ENCODE measurements at places on chromosomes 5 and 9.
A peak's percentile ranks its signal among the peaks of the same experiment; 100 is the strongest.

DNA sequence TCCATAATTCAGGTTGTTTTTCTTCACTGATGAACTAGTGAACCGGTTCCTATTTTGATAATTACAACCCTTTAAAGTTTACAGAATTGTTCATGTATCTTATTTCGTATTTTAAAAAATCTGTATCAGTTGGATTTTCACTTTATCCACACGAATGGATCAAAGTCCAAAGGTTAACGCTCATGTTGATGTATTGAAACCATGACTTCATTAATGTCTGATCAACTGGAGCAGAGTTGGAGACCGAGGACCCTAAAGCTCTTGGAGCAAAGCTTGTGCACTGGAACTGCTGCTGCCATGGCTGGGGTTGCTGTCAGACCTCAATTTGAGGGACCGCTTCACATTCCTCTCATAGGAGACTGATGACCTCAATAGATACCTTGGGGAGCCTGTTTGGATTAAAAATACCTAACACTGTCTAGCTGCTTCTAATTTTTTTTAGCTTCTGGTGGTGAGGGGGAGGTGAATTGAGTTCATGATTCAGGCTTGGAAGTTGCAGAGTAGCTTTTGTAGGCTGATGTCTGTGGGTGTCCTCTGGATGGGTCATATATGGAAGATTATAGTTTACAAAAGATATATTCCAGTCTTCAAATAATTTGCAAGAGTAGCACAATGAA lies 45.1 kb downstream of the KIAA1958 start:
- no peak for DNase-seq

DNA sequence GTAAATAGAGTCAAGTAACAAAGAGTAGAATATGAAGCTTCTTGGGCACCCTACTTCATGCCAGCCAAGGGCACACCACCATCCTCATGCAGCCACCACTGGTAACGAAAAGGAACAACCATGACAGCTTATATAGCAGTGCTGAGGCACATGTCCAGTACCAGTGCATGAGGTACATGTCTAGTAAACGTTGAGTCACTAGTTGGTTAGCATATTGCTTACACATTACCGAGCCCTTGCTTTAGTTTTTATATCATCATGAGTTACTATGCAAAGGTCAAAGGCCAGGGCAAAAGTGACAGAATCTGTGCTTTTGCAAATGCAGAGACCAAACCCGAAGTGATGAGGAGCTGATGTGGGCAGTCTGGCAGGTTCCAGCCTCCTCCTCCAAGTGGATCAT lies 147.1 kb upstream of the MAP1B start:
- no peak for DNase-seq

DNA sequence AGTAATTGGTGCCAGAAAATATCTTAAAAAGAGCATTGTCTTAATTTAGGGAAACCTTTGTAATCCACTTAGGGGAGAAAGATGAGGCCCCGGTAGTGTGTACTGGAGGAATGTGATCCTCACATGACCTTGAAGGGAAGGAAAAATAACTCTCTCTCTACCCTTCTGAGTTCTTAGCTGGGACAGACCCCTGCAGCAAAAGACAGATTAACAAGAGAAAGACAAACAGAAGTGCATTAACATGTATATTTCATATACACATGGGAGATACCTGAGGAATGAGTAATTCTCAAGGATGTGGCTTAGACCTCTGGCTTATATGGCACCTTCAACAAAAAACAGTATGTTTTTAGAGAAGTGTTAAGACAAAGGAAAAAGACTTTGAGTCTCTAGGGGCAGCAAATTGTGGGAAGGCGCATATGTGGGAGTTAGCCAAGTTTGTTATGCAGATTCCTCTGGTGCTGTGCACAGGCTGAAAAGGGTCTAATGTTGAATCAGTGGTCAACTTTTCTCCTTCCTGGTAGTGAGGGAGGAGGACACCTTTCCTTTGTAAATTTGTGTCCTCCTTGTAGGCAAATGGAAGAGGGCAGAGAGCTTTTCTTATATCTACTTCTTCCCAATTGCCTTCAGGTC lies 138.8 kb downstream of the LRRC70 start:
- no peak for DNase-seq

GRCh38 chr5:93532370-93532769 lies 48.6 kb downstream of the NR2F1-AS1 start:
- DNase-seq = peak; percentile 12

GRCh38 chr5:150402901-150403342 lies 9.8 kb downstream of the CD74 start:
- DNase-seq = no peak

- no peak for DNase-seq
Observed at GRCh38 chr5:143054480-143054941, 284.3 kb downstream of the ARHGAP26 start.

GRCh38 chr9:3151672-3152576 lies 308.0 kb upstream of the PUM3 start:
- DNase-seq = no peak

GRCh38 chr9:124810663-124811355 lies 33.9 kb downstream of the OLFML2A start:
- no peak for DNase-seq

DNA sequence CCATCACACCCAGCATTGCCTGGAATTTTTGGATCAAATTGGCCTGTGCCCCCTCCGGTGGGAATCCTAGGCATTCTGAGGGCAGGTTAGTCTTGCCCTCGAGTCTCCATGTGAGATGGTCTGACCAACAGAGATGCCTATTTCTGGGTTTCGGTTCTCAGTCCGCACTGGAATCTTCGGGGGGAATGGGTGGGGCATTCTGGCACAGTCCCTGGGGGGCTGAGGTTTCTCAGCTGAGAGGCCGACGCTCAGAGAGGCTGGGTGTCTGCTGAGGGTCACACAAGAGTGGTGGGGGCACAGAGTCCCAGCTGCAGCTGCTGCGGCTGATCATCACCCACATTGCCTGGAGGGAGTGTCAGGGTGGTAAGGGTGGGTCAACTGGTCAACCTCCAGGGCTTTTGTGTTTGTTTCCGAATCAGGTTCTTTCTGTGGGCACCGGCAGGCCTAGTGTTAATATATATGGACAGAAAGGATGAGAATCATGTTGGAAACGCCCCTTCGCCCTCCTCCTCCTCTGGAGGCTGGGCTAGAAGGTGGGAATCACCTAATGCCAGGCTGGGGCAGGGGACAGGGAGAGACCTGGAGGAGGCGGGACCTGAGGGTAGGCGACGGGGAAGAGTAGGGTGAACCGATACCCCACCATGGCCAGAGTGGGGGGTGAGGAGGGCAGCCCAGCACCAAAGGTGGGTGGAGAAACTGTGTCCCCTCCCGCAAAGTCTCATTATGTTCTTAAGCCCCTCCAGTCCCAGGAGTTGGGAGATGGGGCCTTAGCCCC lies 149.5 kb upstream of the PHYKPL start:
- DNase-seq = no peak

DNA sequence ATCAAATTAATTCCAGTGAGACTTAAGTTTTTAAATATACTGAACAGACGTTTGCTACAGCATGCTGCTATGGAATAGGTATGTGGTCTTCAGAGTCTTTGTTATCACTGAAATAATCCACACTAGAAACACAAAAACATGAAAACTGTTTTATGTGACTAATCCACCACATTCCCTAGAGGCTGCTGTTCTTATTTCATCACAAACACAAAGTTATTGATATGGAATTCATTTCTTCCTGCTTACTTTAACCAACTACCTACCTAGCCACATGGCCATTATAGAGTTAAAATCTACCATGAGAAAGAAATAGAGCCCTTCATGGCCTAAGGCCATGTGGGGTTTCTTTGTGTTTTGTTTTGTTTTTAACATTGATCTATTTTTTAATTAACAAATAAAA lies 232.3 kb upstream of the PTGER4 start:
- DNase-seq = no peak

GRCh38 chr9:112764837-112765236 lies 14.3 kb downstream of the SNX30 start:
- DNase-seq = no peak

- DNase-seq = no peak
Observed at GRCh38 chr5:33468775-33469435, 28.1 kb downstream of the TARS1 start.

- no peak for DNase-seq
Observed at GRCh38 chr5:179974946-179975712, 67.4 kb upstream of the TBC1D9B start.

GRCh38 chr5:108171759-108172158 lies 210.1 kb downstream of the FBXL17 start:
- no peak for DNase-seq

DNA sequence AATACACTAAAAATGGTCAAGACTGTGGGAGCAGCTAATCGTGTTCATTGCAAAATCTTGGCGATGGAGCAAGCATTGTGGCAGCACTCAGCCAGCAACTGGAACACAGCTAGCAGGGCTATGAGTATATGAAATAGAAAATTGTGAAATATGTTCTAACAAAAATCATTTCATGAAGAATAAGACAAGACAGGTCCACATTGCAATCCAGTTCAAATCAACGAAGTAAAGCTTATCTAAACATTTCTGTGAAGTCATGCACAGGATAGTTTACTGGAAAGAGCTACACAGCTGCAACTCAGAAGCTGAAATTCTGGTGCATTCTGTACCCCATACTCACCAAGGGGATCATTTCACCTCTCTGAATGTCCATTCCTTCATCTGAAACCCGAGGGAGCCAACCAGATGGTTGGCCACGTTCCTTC lies 5.3 kb upstream of the NFIL3 start:
- DNase-seq = no peak

- DNase-seq = no peak
Observed at GRCh38 chr9:75992482-75993206, 102.2 kb downstream of the PCSK5 start.

Data from SK-N-MC (cell line).